ENCODE measurements at places on chromosomes 7 and 10. TPM values are rescaled to one million over a fixed set of nuclear protein-coding genes. Genes with fewer than 3 reads are reported as not detected.

DNA sequence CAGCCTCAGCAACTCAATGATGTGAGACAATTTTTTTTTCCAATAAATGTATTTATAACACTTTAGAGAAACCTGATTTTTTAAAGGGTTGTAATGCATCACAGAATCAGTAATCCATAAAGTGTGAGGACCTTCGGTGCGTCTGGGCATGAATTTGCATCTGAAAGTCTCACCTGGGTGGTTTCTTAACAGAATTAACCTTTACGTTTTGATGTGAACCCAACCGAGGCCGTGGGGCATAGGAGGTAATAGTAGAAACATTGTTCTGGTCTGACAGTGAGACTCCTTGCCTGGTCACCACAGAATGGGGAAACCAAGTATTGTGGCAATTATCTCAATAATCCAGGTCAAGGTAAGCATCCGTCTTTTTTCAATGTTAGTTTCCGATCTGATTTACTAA lies 114.6 kb downstream of the PRKCQ start:
- no peak overlapping the region for H3K4me3 ChIP-seq
- H3K27me3 ChIP-seq: no peaks in the 10 kb centered on the region
- H3K27ac ChIP-seq: no peak overlapping the region
- no peaks in the 10 kb centered on the region for H3K4me1 ChIP-seq
- H3K36me3 ChIP-seq: no peaks in the 10 kb centered on the region
- DNase-seq: no peak

DNA sequence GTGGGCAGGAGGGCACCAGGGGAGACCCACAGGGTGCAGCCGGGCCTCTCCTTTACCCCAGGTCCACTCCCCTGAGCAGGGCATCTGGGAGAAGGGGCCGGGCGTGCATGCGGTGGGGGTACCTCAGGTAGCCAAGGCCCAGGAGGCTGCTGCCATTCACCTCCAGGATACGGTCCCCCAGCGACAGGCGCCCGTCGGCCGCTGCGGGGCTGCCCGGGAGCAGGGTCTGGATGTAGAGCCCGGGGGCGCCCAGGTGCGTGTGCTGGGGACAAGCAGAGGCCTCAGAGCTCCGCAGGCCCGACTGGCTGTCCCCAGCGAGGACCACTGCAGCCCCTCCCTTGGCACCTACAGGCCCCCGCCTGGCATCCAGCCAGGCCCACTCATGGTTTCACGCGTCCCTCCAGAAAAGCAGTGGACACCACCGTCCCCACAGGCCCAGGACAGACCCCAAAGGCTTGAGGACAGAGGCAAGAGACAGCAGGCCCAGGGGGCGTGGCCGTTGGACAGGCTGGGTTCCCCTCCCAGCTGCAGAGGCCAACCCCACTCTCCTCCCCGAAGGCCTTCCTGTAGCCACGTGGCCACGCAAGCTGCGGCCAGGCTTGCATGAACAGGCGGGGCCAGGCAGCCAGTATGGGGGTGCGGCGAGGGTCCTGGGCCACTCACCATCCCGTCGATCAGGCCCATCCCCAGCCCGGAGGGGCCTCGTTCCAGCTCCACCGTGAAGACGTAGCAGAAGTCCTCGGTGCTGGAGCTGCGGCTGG lies 24.3 kb downstream of the AP5Z1 start:
- no peaks in the 10 kb centered on the region for H3K27me3 ChIP-seq
- H3K36me3 ChIP-seq: no peaks in the 10 kb centered on the region
- H3K4me1 ChIP-seq: no peaks in the 10 kb centered on the region
- H3K4me3 ChIP-seq: no peak overlapping the region

DNA sequence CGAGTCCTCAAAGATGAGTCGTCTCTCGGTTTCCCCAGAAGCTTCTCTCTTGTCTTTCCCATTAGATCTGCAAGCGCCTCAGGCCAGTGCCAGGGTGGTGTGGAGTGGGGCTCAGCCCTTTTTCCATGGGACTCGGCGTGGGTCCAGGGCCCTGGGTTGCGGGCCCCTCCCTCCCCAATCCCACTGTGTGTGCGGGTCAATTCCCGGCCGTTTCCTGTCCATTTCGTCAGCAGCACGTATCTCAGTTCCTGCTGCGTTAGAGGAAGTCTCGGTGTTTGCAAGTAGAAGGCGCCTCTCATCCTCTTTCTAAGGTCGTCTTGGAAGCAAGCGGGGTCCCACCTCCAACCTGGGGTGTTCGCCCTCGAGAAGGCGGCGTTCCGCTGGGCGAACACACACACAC lies 25.1 kb upstream of the ADGRA1 start:
- H3K4me3 ChIP-seq: no peak overlapping the region
- no peaks in the 10 kb centered on the region for H3K36me3 ChIP-seq
- no peaks in the 10 kb centered on the region for H3K4me1 ChIP-seq
- no peak overlapping the region for H3K27ac ChIP-seq

Gene SEMA3C
- total RNA-seq: 147 TPM

Gene MSMB
- 2,749 TPM for total RNA-seq

Gene TFR2
- 0.59 TPM for total RNA-seq

Data from prostate gland (tissue), 2 donors.